RWPE1 (cell line): ENCODE measurements at places on chromosomes 3 and 15.

GRCh38 chr3:174873832-174874657 is 14.9 kb downstream of the NAALADL2 start:
- DNase-seq: no peak

DNA sequence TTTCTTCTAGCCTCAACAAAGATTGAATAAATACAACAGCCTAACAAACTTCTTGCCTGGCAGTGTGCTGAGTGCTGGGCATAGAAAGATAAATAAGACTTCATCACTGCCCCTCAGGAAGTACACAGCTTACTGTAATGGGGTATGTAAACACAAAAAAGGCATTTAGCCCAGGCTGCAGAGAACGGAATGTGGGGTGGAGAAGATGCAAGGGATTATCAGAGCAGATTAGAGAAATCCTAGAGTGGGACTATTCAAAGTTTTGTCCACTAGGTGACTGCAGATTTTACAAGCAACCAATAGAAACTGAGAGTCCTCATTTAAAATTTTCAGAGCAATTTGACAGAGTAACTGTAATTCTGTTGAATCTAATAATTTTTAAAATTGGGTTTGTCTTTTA is 35.4 kb upstream of the TSC22D2 start:
- no peak for DNase-seq

GRCh38 chr3:51338632-51339031 is 46.5 kb upstream of the MANF start:
- no peak for DNase-seq

GRCh38 chr3:58369876-58370275 is 37.2 kb downstream of the PXK start:
- no peak for DNase-seq

- no peak for DNase-seq
These were observed 94.1 kb upstream of the STRIT1 start for GRCh38 chr3:155387571-155387970.

DNA sequence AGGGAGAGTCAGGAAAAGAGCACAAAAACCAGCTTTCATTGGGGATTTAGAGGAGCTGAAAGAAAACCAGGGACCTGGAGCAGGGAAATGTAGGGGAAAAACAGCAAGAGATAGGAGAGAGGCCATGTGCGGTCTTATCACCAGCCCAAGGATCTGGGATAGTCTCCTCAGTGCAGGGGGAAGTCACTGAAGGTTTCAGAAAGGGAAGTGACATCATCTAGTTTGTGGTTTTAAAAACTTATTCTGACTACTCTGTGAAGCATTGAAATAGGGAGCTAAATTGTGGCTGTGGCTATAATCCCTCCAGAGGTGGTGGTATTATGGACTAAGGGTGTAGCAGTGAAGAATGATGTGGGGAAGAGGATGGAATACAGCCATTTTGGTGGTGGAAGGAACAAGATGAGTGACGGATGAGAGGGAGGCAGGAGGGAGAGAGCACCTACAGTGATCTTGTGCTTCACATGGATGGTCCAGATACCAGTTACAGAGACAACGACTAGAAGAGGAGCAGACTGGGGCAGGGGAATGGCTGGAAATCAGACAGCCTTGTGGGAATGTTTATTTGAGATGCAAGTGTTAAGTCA is 72.7 kb downstream of the HMG20A start:
- no peak for DNase-seq

DNA sequence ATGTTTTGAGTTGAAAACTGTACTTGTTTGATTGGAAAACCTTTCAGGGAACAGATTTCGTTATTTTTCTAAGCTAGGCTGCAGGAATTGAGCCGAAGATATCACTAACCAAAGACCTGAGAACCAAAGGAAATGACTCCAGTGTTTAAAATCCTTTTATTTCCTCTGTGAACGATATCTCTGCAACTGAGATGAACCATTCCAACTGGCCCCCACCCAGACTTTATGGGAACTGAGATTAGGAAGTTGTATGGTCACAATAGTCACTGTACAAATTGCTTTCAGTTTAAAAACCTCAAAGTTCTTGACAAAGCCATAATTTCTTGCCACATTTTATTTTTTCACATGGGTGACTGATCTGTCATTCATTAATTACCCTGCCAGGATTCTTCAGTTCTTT is 232.4 kb downstream of the RBMS3 start:
- no peak for DNase-seq

DNA sequence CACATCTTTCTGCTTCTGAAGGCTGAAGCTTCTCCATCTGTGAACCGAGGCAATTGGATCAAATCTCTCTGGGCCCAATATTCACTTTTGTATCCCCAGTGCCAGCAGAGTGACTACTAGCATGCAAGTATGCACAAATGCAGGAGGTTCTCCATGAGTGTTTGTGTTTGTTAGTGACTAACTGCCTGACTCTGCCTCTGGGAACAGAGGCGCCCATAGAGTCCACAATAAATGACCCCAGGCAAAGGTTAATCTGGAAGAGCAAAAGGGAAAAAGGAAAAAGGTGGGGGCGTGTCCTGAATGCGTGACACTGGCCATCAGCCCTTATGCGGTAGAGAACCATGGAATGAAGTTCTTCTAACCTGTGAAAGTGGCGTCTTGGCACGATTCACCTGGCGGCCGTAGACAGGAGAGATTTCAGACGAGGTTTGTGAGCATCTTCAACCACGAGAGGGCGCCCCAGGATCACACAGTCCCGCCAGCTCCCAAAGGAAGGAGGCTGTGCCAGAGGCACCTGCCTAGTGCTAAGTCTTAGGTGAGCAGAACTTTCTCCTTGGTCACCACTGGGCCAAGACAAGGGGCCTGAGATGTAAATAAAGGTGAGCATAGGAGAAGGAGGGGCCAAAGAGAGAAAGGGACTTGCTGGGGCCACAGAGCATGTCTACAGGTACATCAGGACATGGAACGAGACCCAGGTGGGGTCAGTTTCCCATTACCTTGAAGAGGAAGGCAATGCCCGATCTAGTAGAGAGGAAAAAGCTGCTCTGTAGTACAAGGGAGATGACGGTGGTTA is 44.2 kb downstream of the RBPMS2 start:
- peak; percentile 72 for DNase-seq

DNA sequence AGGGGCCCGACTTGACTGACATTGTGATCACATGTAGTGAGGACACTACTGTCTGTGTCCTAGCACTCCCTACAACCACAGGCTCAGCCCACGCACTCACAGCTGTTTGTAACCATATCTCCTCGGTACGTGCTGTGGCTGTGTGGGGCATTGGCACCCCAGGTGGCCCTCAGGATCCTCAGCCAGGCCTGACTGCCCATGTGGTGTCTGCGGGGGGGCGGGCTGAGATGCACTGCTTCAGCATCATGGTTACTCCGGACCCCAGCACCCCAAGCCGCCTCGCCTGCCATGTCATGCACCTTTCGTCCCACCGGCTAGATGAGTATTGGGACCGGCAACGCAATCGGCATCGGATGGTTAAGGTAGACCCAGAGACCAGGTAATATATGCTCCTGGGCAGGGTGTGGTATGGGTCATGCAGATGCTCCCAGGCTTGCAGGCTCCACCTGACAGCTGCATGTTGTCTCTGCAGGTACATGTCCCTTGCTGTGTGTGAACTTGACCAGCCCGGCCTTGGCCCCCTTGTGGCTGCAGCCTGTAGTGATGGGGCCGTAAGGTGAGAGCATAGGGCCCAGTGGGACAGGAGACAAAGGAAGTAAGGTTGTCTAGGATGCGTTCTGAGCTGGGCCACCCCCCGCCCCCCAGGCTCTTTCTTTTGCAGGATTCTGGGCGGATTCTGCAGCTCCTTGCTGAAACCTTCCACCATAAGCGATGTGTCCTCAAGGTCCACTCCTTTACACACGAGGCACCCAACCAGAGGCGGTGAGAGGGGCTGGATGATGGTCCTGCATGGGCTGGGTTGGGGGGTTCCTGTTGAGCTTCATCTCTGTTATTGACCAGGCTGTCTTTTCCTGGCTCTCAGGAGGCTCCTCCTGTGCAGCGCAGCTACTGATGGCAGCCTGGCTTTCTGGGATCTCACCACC is 4.4 kb downstream of the DALRD3 start:
- no peak for DNase-seq

- DNase-seq: no peak
These were observed 18.5 kb downstream of the LIMD1 start for GRCh38 chr3:45612918-45613602.

- DNase-seq: no peak
These were observed 425.3 kb downstream of the RBMS3 start for GRCh38 chr3:29705906-29706844.

- DNase-seq: peak; percentile 79
These were observed 132.1 kb downstream of the LPP start for GRCh38 chr3:188286087-188286513.

GRCh38 chr3:29494305-29495036 is 213.6 kb downstream of the RBMS3 start:
- no peak for DNase-seq

- DNase-seq: no peak
These were observed 97.9 kb upstream of the UNC13C start for GRCh38 chr15:53880357-53880756.

DNA sequence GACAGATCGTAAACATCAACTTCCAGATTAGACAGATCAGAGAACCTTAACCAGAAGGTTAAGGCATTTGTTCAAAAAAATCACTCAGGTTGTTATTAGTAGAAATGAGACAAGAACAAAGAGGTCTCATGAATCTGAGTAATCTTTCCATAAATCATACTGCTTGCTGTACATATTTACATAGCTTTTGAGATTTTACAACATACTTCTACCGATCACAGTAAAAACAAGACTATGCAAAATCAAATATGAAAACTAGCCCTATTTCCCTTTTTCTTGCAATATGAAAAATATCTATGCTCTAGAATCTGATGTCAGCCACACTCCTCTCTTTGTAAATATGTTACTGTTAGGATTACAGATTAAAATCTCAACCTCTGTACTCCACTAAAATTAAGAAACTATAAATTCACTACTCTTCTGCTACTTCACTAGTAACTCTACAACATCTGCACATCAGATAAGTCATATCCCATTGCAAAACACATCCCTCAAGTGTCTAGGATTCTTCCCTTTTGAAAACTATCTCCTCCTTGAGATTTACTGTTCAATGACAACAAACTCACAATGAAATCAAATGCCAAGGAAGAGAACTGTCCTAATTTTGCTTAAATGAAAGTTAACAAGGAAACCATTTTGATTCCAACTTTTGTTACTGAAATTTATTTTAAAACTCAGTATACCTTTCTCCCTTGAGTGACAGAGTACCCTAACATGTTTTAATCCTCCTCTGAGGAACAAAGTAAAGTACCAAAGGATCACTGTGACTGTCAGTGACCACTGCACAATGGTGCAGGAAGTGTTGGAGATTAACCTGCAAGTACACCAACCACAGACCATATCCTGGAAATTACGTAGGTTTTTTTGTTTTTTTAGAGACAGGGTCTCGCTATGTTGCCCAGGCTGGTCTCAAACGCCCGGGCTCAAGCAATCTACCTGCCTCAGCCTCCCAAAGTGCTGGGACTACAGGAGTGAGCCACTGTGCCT is 12.8 kb downstream of the DCUN1D1 start:
- DNase-seq: no peak

DNA sequence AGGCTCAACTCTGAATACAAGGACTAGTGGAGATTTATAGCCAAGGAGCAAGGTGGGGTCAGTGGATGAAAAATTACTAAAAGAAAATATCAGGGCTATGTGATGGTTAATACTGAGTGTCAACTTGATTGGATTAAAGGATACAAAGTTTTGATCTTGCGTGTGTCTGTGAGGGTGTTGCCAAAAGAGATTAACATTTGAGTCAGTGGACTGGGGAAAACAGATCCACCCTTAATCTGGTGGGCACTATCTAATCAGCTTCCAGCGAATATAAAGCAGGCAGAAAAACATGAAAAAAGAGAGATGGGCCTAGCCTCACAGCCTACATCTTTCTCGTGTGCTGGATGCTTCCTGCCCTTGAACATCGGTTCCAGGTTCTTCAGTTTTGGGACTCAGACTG is 14.4 kb upstream of the SENP7 start:
- DNase-seq: no peak

- no peak for DNase-seq
These were observed 301.9 kb downstream of the IL20RB start for GRCh38 chr3:137259701-137260100.

DNA sequence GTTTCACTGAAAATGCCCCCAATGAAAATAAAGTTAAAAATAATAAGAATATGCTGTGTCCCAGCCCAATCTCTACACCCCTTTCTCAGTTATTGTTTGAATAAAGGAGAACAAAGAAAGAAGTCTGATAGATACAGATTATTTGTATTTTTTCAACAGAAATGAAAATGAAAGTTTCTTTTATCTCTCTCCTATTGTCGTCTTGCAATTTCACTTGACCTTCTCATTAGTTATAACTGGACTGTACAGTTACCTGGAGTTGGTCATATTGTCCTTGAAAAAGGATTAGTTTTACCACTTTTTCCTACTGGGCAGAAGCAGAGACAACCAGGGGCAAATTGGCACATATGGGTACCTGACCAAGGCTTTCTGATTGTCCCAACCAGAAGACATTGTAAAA is 440.0 kb downstream of the PDCD6IP start:
- no peak for DNase-seq

- no peak for DNase-seq
These were observed 22.3 kb downstream of the PPP4R2 start for GRCh38 chr3:73018790-73019441.

DNA sequence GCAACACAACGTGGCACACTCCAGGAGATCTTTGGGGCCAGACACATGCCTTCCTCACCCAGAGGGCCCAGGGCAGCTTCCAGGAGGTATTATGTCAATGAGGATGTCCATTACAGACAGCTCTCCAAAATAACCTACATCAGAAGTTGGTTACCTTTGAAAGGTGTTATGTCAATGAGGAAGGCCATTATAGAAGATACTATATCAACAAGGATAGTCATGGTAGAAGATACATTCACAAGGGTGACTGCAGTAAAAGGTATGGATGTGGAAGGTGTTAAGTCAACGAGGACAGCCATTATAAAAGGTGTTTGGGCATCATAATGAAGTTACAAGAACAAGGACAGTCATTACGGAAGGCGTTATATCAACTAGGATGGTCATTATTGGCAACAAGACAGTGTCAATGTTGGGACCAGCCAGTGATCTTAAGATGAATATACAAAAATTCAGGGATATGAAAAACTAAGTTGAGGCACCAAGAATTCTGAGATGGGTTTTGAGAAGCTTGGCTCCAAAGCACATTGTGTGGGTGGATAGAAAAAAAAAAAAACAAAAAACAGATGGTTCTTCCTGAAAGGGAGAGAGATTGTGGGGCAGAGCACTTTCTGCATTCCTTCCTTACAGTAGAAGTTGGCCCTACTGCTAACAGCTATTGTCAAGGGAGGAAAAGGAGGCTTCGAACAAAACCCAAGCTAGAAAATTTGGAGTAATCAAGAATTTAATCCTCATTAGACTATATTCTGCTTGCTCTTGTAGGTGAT is 11.2 kb downstream of the CDCP1 start:
- no peak for DNase-seq

DNA sequence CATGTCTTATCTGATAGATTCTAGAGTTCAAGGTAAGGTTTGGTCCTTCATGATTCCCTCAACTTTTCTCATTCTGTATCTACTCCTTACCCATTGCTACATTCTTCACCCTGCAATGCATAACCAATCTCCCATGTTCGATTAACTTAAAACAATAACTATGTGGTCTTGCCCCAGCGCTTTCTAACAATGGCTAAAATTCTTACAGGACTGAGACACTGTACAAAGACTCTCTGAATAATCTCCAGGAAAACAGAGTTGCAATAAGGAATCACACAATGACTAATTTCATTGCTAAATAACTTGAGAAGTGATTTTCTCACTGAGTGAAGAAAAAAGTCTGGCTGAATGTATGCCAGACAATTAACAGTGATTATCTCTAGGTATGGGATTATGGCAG is 69.6 kb upstream of the FAM174B start:
- no peak for DNase-seq
